ENCODE measurements at places on chromosomes 5 and 9.

GRCh38 chr5:171264843-171265242 is 44.2 kb upstream of the TLX3 start:
- DNase-seq: no peak

- no peak for DNase-seq
These were observed 24.3 kb downstream of the SLCO4C1 start for GRCh38 chr5:102271759-102272158.

GRCh38 chr9:106896695-106897094 is 33.7 kb downstream of the ZNF462 start:
- no peak for DNase-seq

DNA sequence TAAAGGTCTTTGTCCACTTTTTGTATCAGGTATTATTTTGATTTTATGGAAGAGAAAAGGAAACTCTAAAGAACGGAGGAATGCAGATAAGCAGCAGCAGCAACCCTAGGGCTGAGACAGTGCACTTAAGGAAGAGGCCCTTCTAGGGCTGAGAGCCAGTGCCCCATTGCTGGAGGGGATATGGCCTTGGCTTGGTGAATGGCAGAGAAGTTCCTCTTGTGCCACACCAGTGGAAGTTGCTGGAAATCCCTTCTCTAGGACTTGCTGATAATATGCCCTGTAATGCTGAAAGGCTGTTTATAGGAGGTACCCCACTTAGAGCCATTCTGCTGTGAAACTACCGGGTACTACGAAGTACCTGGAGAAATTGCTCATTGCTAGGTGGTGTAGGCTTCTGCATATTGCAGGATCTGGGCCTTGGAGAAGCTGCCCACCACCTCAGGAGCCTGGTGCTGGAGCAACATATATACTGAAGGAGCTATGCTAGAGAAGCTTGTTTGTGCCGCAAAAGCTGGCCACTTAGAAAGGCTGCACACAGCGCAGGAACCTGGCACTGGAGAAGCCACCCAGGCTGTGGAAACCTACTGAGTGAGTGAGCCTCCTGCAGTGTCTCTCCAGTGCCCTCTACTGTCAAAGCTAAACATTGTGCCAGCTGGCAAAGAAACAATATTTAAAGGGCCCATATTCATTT is 9.6 kb upstream of the UBTD2 start:
- DNase-seq: peak; percentile 89

GRCh38 chr5:155082401-155082800 is 68.8 kb downstream of the KIF4B start:
- peak; percentile 59 for DNase-seq

- peak; percentile 31 for DNase-seq
These were observed 92.5 kb downstream of the MTX3 start for GRCh38 chr5:79898611-79899010.

DNA sequence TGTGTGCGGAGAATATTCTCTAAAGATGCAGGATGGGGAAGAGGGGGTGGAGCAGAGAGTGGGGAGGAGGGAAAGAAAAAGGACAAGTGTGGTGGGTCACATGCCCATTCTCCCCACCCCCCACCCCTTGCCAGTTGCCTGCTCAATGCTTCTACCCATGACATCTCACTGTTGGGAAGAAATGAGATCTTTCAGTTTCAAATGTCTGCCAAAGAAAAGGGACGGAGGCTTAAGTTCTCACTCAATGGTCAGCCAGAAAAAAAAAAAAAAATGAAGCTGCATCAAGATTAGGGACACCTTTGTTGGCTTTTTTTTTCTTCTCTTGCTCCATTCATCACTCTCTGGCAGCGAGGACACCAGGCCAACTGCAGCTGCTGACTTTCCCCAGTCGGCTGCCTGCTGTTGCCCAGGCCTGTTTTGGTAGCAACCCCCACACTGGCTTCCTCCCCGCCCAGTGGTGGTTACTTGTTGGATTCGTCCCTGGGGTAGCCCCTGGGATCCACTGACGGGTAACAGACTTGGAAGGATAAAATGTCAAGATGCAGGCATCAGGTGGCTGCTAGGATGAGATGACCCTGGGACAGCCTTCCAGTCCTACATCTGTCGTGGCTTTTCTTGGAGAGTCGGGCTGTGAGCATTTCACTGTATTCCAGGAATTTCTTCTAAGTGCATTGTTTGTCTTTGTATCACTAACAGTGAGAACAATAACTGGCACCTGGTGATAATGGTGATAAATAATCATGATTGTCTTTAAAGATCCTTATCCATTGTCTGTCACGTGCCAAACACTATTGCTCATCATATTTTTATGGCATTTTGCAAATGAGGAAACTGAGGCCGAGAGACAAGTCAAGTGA is 9.1 kb downstream of the WWC1 start:
- DNase-seq: no peak

DNA sequence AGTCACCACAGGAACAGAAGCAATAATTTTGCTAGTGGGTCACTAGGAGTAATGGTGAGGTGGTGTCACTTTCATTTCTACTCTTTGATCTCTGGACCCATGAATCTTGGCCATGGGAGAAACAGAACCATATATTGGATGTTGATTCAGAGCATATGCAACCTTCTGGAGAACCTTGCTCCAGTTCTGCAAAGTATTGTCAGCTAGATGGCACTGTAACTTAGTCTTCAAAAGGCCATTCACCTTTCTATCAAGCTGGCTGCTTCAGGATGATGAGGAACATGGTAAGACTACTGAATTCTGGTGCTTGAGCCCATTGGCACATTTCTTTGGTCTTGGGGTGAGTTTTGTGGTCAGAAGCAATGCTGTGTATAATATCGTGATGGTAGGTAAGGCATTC is 129.1 kb upstream of the FBN2 start:
- DNase-seq: no peak

DNA sequence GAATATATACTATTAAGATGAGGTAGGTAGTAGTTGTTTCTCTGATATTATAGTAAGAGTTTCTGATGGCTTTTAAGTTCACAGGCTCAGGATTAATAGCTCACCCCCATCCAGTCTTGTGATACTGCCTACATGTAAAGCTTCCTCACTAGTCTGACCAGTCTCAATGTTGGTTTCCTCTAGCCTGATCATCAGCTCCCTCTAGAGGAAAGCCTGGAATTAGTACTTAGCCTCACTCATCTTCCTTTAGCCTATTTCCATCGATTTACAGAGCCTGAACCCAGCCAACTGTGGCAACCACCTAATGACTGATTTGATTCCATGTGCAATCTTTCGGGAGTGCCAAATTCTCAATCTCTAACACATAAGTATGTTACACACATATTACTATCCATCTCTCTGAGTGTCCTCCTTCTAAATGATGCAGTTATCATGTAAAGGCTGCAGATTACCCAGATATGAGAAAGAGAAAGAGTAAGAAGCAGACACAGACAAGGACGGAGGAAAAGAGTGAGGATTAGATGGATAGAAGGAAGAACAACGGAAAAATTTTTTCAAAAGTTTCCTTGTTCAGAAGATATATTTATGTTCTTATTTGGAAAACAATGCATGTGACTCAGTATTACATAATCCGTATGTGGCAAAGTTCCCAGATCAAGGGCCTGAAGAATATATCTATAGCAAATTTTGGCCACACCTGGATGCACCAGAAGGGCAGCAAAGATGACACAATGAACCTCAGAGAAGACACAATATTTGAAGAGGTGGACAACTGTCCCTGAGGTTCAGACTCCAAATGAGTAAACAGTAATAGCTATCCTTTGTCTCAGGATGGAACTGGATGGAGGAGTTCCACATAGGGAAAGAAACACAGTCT is 333.7 kb downstream of the ELAVL2 start:
- DNase-seq: peak; percentile 70

DNA sequence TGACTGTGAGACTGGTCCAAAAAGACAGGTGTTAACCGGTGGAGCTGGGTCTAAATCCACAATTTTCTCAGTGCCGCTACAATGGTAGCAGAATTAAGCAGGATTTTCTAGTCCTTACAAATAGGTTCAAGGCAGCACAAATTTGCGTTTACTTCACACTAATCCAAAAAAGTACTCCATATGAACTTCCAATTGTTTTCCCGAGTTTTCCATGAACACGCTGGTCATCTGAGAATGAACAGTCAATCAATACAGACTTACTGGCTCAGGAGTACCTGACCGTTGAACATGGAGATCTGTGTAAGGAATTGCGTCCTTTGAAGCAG is 709 bp downstream of the SLC35D2 start:
- DNase-seq: no peak

DNA sequence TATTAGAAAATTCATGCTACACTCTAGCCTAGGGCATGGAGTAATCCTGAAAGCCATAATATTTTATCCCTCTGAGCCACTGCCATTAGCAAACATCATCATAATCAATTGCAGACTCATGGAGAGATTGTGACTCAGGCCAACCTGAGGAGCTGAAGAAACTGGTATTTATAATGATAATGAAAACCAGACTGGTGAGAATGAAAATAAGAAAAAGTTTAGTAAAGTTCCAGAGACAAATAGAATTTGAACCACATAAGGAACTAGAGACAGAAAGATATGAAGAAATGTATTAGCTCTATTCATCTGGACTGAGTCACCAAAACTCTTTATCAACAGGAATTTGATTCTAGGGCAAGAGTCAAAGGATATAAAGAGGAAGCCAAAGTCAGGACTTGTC is 158.7 kb downstream of the DRD1 start:
- DNase-seq: peak; percentile 23

DNA sequence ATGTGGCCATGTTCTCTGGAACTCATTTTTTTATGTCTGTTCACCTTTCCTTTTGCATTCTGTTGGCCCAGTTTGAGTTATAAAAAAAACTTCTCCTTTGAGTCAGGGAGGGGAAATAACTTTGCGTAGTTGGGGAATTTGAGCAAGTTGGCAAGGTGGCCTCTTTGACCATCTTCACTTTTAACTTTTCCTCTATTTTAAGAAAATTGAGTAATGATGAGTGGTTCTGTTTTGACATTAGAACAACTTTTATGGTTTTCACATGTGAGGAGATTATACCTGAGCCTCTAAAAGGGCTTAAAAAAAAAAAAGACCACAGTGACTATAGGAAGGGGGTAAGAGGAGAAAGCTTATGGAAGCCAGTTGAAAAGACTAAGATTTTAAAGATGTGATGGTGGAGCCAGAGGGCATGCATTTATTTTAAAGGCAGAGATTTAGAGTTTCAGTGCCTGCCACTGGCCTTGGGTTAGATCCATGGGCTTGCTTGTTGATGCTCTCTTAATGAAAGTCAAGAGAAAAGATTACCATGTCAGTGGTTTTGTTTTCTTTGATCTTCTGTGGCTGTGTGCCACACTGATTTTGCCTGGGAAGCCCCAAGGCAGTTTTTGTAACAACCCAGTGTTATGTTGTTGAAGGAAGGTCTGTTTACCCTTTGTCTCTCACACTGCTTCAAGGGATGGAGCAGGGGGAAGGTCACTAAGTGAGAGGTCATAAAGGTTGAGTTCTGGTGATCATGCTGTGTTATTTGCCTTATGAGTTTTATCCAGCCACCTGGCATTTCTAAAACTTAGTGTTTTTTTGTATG is 219.7 kb upstream of the CD180 start:
- no peak for DNase-seq

GRCh38 chr9:133740911-133741310 is 2.8 kb upstream of the SARDH start:
- DNase-seq: no peak

GRCh38 chr9:27538647-27539046 is 9.0 kb upstream of the MOB3B start:
- DNase-seq: no peak

GRCh38 chr5:51345106-51345505 is 38.1 kb upstream of the ISL1 start:
- peak; percentile 4 for DNase-seq

DNA sequence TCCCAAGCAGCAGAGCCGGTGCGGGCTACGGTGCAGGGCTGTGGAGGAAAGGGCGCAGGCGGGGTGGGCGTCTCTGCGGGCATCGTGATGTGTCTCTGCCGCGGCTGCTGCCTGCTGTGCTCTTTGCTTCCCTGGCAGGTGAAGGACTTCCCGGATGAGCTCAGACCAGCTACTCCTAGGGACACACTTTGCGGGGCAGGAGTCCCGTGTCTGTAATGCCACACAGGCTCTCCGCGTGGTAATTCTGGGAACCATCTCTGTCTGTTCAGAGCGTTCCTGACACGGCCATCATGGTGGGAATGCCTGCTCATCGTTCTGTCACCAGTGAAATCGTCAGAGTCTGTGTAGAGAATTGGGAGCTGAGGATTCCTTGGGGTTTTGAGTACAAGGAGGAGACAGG is 235.5 kb downstream of the FANCC start:
- DNase-seq: no peak

- DNase-seq: no peak
These were observed 4.6 kb upstream of the SLC9A3 start for GRCh38 chr5:528629-529511.

- DNase-seq: no peak
These were observed 7.0 kb downstream of the NR5A1 start for GRCh38 chr9:124500028-124500795.

DNA sequence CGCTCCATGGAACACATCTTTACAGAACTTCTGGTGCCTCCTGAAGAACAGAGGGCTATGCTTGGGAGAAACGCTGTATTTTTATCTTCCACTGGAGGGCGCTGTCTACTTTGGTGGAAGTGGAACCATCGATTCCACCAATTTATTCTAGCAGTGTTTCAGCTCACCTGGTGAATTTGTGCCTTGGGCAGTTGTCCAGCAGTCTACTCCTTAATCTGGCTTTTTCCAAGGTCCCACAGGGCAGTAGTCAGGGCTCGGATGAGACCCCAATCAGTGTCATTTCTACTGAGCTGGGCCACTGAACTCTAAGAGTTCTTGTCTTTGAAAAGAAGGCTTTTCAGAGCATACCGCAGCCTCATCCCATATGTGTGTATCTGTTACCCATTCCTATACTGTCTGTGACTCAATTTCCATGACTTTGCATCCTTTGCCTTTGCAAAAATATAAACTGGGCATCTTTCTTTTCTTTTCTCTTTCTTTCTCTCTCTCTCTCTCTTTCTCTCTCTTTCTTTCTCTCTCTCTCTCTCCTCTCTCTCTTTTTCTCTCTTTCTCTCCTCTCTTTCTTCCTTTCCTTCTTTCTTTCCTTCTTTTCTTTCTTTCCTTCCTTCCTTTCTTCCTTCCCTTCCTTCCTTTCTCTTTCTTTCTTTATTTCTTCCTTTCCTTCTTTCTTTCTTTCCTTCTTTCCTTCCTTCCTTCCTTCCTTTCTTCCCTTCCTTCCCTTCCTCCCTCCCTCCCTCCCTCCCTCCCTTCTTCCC is 138.4 kb upstream of the ZNF618 start:
- DNase-seq: peak; percentile 62

GRCh38 chr9:136961279-136962065 is 9.4 kb downstream of the LCN12 start:
- no peak for DNase-seq

- DNase-seq: no peak
These were observed 32.3 kb downstream of the ADAMTSL2 start for GRCh38 chr9:133566817-133567216.

- DNase-seq: peak; percentile 48
These were observed 154.7 kb downstream of the WDR70 start for GRCh38 chr5:37533851-37534250.

Data from GM23248 (cell line).